Stimulated activated CD4-positive, alpha-beta T cell treated with anti-CD3 and anti-CD28 coated beads, Interleukin-4, amount 100 ng/mL, for 24 hours (primary cell): ENCODE measurements at places on chromosomes 4 and X.
A peak's percentile ranks its signal among the peaks of the same experiment; 100 is the strongest.

GRCh38 chr4:58732973-58733372 is 1622.8 kb upstream of the IGFBP7 start:
- no peak for DNase-seq

DNA sequence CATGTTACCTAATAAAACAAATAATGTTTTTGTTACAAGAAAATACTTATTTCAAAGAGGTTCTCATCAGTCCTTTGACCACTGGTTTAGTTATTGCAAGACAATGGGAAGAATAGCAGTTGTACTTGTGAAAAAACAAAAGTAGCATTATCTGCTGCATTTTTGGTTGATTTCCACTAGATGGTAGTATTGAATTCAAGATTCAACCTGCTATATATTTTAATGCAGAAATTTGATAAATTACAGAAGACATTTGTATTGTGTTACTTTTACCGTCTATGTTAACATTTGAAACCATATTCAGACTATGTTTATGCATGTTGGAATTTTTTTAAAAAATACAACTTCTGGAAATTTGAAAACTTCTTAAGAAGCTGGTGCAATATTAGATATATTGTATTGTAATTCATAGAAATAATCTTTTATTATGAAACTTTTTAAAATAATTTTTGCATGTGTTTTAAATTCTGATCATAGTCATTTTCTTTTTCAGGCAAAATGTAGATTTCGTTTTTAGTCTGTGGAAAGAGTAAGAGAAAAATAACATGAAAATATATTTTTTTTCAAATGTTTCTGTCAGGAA is 56.4 kb downstream of the SPCS3 start:
- no peak for DNase-seq

- DNase-seq = peak; percentile 45
Observed at GRCh38 chr4:25180524-25181131, 20.4 kb upstream of the SEPSECS start.

DNA sequence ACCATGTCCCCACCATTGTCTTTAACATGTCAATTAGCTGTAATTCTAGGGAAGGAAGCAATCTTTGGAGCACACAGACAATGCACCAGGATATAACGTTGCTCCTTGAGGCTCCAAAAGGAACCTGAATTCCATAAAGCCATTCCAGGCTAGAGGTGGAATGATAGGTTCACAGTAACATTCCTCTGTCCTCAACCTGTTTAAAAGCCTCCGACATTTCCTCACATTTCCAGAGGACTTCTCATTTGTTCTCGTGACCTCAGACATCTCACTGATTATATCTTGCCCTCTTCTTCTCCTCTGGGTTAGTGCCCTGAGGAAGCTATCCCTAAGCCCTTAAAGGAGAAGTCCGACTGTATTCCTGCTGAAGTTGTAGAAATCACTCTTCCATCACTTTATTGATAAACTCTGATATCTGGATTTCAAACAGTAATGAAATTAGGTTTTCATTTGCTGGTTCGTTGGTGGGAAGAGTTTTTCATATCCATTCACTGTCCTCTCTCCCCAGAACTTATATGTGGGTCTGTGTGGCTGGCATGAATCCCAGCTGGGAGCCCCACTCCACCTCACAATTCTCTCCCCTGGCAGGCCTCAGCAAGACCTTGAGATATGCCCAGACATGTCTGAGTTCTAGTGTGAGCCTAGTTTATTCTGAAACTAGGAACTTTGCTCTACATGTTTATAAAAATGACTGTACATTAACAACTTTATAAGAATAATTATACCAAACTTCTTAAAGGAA is 44.2 kb upstream of the PRSS12 start:
- no peak for DNase-seq

- DNase-seq = no peak
Observed at GRCh38 chr4:8894424-8894816, 22.8 kb upstream of the HMX1 start.
